ENCODE measurements at places on chromosomes 1 and 21.

GRCh38 chr1:202249846-202250245, 56.2 kb downstream of the LGR6 start:
- DNase-seq = peak; percentile 83

- no peak for DNase-seq
Measured at GRCh38 chr1:166272851-166273250, 106.0 kb upstream of the FAM78B start.

- DNase-seq = no peak
Measured at GRCh38 chr1:3657578-3658230, 5.4 kb downstream of the TP73 start.

GRCh38 chr1:182955596-182956588, 2.9 kb upstream of the SHCBP1L start:
- peak; percentile 97 for DNase-seq

- DNase-seq = peak; percentile 53
Measured at GRCh38 chr21:25881524-25882376, 147.0 kb downstream of the GABPA start.

GRCh38 chr1:70979881-70980280, 67.7 kb downstream of the PTGER3 start:
- DNase-seq = no peak

- no peak for DNase-seq
Measured at GRCh38 chr1:189409774-189410173, 1067.9 kb downstream of the BRINP3 start.

GRCh38 chr1:15742339-15742801, at the start of gene TMEM82:
Gene TMEM82, plus strand, starts transcription at chr1:15742499. Its CDS starts 61 bp downstream, at chr1:15742560.
- DNase-seq = no peak

- DNase-seq = no peak
Measured at GRCh38 chr1:76278711-76279100, 204.2 kb downstream of the ST6GALNAC3 start.

- no peak for DNase-seq
Measured at GRCh38 chr1:200912737-200913407, 18.2 kb downstream of the INAVA start.

DNA sequence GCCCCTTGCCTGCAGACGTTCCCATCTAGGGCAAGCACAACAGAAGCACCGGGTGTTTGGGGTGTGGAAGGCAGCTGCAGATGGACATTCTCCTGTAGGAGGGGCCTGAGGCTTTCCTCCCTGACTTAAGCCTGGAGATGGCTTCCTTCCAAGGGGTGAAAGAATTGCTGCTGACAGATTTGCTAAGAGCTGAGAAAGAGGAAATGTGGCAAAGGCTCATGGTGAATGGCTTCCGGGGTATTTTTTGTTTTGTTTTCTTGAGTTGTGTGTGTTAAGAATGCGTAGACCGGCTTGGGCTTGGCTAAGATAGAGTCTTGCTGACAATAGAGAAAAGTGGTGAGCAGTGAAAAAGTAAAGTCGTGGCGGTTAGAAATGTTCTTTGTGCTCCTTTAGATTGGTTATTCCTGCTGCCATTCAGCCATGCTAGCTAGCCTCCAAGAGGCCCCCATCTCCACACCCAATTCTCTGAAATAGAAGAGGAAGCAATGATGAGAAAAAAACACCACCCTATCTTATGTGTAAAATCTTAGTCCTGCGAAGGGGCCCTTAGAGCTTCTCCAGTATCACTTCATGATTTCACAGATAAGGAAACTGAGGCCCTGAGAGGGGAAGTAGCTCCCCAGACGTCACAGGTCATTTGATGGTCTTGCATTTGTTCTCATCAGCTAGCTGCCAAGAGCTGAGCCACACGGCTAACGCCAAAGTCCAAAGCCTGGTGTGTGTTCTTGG, 36.9 kb downstream of the EIF2D start:
- peak; percentile 93 for DNase-seq

GRCh38 chr21:45363921-45364467, 41.0 kb upstream of the COL18A1 start:
- peak; percentile 99 for DNase-seq

GRCh38 chr21:45152265-45152746, 77.9 kb downstream of the ADARB1 start:
- DNase-seq = no peak

- DNase-seq = no peak
Measured at GRCh38 chr1:30780409-30780808, 22.8 kb upstream of the LAPTM5 start.

GRCh38 chr1:32223683-32224082, 1.5 kb downstream of the EIF3I start:
- DNase-seq = no peak
